ENCODE measurements at places on chromosomes 4 and X.

- DNase-seq = no peak
Measured at GRCh38 chrX:23883737-23884354, 23.9 kb downstream of the APOO start.

DNA sequence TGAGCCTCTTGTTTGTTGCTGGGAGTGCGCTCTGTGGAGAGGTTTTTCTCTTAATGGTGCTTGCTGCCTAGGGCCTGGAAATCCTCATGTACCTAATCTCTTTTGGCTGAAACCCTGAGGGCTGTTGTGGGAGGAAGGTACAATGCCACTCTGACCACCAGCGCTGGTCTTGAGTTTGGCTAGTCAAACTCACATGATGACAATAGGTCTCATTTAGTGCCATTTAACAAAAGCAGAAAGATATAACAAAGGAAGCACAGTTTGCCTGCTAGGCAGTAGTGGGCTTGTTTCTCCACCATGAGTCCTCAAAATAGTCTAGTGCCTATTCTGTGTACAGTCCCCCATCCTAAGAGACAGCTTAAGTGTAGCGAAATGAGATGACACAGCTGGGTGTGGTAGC, 111.3 kb downstream of the TSPAN7 start:
- no peak for DNase-seq

DNA sequence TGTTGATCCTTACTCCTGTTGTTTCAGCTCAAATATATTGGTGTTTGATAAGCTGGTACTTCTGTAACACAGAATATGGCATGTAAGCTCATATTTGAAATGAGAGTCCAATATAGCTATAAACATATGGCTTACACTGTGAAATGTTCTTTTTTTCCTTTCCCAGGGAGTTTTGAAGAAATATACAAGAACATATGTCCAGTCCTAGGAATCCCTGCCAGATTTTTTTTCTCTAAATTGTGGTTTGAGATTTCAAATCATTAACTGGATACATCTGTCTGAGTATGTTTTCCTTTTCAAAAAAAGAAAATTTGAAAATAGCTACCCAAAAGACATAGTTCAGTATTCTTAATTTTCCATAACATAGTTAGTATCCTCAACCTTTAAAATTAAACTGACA, 60.2 kb downstream of the HMGB2 start:
- DNase-seq = no peak

- DNase-seq = no peak
Measured at GRCh38 chrX:77415161-77415560, 32.0 kb upstream of the FGF16 start.

Measured in T-helper 2 cell treated with Interferon-gamma antibody and Interleukin-4, amounts not matched to agents 5 μg/mL and 100 μg/mL, for 36 hours (primary cell).